ENCODE measurements at places on chromosomes 7 and 10.

DNA sequence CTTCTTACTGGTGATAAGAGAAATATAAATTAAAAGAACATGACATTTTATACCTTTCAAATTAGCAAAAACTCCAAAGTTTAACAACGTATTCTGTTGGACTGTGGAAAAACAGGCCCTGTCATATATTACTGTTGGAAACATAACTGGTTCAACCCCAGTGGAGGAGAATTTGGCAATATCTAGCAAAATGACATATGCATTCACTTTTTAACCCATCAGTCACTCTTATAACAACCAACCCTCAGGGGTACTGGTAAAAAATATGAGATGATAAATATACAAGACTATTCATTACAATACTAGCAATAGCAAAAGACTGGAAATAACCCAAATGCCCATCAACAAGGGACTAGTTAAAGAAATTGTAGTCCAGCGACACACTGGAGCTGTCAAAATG, 22.9 kb upstream of the NEBL start:
- no peak for DNase-seq

GRCh38 chr7:28530175-28530802, 118.0 kb downstream of the CREB5 start:
- no peak for DNase-seq

- DNase-seq, result no peak
Measured at GRCh38 chr7:116290740-116291139, 80.4 kb downstream of the TES start.

GRCh38 chr7:157009778-157010587, 480 bp downstream of the MNX1 start:
- no peak for DNase-seq

GRCh38 chr7:50208378-50208982, 96.0 kb upstream of the IKZF1 start:
- DNase-seq, result no peak

DNA sequence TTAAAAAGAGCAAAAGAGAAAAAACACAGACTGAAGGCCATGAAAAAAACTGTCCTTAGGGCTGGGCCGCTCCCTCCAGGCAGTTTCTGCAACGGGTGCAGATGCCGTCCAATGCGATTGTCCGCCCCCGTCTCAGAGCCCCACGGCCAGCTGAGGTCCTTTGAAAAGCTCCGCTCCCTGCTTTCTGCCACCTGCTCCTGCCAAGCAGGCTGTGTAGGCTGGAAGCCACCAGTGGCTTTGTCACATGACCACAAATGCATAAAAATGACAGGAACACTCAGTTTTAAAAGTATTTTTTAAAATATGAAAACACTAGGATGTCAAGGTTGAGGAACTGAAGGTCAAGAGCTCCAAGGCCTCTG, 71.7 kb downstream of the AMZ1 start:
- DNase-seq, result no peak

- DNase-seq, result no peak
Measured at GRCh38 chr7:156463280-156463679, 177.3 kb upstream of the RNF32 start.

GRCh38 chr10:84195044-84195830, 900 bp downstream of the CDHR1 start:
- no peak for DNase-seq

DNA sequence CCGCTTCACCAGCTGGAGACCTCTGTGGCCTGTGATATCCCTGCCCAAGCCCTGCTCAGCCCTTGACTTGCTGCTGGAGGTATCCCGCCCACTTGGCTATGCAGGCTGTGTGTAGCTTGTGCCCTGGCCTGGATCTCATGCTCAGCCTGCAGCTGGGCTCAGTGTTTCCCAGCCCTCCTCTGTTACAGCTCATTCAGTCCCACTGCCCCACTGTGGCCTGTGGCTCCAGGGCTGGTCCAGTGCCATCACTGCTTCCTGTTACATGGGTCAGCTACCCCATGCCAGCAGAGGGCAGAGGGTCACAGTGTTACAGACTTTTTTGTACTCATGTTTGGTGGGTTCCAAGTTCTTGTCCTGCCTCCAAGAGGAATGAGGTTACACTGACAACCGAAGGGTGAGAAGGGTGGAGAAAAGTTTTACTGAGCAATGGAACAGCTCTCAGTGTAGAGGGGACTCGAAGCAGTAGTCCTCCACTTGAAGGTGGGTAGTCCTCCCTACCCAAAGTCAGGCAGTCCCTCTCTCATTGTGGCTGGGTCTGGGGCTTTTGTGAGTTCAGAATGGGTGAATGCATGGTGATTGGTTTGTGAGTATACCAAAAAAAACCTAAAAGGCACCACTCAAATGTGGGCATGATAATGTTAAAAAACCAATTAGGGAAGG, 100.4 kb downstream of the ANKRD7 start:
- DNase-seq, result no peak

DNA sequence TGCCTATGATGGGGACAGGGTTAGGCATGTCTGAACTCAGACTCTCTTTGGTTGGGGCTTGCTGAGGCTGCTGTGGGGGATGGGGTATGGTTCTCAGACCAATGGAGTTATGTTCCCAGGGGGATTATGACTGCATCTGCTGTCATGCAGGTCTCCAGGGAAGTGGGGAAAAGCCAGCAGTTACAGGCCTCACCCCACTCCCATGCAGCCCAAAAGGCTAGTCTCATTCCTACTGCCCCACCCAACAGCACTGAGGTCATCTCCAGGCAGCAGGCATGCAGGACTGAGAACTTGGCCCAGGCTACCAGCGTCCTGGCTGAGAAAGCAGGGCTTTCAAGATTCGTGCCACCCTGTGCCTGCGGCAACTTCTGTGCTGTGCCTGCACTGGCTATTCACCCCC, 373.3 kb downstream of the HTR7 start:
- no peak for DNase-seq
